ENCODE measurements at places on chromosomes 7 and 10.

DNA sequence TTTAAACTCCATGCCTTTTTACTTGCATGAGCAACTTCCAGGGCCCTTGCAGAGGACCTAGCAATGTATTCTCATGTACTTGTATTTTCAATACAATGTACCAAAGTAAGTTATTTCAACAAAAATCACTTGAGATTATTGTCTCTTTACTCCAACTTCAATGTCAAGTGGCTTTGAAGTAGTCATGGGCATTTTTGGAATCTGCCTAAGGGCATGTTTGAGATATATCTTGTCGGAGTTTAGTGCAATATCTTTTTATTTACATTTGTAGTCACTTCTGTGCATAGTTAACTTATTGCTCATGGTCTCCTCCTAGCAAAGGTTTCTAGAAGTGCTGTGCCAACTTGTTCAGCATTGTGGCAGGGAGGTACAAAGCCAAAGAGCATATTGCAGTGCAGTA lies 508.7 kb upstream of the SEMA3D start:
- no peak for DNase-seq

GRCh38 chr7:107480932-107481331 lies 11.1 kb downstream of the GPR22 start:
- no peak for DNase-seq

GRCh38 chr7:158357106-158357897 lies 230.3 kb downstream of the PTPRN2 start:
- no peak for DNase-seq

DNA sequence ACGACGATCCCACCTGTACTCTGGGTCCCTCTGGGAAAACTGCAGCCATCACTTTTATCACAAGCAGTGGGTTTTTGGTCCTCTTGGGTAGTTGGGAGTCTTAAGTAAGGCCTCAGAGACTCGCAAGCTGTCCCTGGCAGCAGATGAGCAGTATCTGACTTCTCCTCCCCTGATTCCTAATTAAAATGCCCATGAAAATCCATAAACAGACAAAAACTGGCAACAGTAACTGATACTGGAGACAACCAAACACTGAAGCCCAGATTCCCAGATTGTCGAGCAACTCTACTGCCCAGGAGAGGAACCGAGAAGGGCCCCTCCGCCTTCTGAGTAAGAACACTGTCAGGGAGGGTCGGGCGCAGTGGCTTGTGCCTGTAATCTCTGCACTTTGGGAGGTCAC lies 333.8 kb downstream of the CALN1 start:
- DNase-seq = no peak

DNA sequence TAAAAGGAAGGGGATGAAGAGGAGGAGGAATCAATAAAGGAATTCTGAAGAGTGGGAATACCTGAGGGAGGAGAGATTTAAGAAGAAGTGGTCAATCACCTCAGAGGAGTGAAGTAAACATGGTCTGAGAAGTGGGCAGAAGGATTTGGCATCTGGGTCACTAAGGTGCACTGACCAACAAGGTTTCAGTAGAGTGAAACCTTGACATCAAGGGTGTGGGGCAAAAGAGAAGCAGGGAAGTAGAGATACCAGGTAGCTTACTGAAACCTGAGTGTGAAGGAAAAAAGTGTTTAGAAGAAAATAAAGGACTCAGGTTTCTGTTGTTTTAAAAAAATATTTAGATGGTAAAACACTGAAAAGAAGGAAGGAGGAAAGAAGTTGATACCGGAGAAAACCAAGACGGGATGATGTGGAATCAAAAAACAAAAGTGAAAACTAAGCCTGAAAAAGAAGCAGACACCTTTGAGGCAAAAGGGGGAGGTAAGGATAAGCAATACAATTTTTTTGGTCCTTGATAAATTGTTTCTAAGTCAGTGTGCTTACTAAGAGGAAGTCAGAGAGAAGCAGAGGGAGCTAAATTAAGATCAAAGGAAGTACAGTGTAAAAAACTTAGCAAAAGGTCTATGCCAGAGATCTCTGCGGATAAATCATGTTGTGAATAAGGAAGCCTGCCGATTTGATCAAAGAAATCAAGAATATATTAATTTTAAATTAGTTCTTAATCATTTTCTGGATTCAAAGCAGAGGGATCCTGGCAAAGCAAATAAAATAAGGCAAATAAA lies 137.2 kb upstream of the GPR22 start:
- no peak for DNase-seq

GRCh38 chr7:124954790-124955189 lies 25.2 kb upstream of the POT1 start:
- no peak for DNase-seq

DNA sequence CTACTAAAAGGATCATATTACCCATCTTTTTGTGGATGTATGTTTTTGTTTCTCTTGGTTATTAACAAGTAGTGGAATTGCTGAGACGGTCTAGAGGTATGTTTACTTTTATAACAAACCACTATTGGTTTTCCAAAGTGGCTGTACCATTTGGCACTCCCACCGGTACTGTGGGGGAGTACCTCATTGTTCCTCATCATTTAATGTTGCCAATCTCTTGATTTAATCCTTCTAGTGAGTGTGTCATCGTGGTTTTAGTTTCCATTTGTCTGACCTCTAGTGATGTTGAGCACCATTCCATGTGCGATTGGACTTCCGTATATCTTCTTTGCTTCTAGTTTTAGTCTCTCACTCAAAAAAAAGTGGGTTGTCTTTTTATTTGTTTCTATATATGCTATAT lies 50.4 kb downstream of the RBM33 start:
- DNase-seq = no peak

GRCh38 chr7:131224996-131225395 lies 102.7 kb upstream of the MKLN1 start:
- no peak for DNase-seq

Data from stimulated activated CD4-positive, alpha-beta T cell treated with anti-CD3 and anti-CD28 coated beads, Interleukin-1b, Interleukin-23, amount 100 ng/mL, for 4 hours (primary cell).